ENCODE measurements at places on chromosomes 7 and 10. TPM values are rescaled to one million over a fixed set of nuclear protein-coding genes. Genes with fewer than 3 reads are reported as not detected.

DNA sequence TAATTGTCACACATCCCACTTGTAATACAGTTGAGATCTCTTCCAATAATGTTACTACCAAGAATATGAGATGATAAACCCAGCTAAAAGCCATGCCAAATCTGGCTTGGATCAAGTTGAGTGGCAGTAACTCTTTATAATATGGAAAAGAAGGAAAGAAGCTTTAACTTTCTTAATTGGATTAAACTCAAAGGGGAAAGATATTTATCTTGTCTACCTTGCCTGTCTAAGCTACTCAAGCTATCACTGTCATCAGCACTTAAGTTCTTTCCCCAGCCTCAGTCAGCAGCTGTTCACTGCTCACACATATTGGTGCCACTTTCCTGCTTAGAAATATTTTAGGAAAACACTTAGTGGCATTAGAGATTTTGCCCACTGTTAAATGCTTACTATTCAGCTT is 350.7 kb downstream of the IPMK start:
- no peaks in the 10 kb centered on the region for H3K36me3 ChIP-seq
- no peaks in the 10 kb centered on the region for H3K4me1 ChIP-seq
- H3K4me3 ChIP-seq: no peak overlapping the region
- H3K27me3 ChIP-seq: no peaks in the 10 kb centered on the region
- DNase-seq: no peak

DNA sequence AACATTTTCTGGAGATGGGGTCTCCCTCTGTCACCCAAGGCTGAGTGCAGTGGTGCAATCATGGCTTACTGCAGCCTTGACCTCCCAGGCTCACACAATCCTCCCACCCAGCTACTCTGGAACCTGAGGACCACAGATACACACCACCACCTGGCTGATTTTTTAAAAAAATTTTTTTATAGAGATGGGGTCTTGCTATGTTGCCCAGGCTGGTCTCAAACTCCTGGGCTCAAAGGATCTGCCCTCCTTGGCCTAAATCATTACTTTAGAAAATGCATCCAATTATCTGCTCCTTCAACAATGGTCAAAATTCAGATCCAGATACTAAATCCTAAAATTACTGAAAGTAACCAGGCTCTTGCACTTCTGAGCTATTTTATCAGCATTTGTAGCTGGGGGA is 55.2 kb downstream of the CTBP2 start:
- no peak for DNase-seq
- H3K4me3 ChIP-seq: no peak overlapping the region
- H3K4me1 ChIP-seq: peaks cover 36% of the 10 kb centered on the region
- peaks cover 20% of the 10 kb centered on the region for H3K36me3 ChIP-seq

The VIPR2 gene
- 13.4 TPM for total RNA-seq

DNA sequence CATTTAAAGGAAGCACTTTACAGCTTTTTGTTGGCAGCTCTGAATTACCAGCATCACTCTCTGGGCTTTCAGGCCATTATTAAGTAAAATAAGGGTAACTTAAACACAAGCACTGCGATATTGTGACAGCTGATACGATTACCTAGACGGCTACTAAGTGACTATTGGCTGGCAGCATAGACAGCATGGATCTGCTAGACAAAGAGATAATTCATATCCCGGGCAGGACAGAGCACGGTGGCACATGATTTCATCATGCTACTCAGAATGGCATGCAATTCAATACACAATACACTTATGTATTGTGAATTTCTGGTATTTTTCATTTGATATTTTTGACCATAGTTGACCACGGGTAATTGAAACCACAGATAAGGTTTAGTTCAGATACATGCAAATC is 522.0 kb upstream of the LRRN3 start:
- H3K27ac ChIP-seq: no peak overlapping the region
- no peaks in the 10 kb centered on the region for H3K36me3 ChIP-seq
- no peak overlapping the region for H3K4me3 ChIP-seq
- H3K27me3 ChIP-seq: no peaks in the 10 kb centered on the region
- no peaks in the 10 kb centered on the region for H3K4me1 ChIP-seq

DNA sequence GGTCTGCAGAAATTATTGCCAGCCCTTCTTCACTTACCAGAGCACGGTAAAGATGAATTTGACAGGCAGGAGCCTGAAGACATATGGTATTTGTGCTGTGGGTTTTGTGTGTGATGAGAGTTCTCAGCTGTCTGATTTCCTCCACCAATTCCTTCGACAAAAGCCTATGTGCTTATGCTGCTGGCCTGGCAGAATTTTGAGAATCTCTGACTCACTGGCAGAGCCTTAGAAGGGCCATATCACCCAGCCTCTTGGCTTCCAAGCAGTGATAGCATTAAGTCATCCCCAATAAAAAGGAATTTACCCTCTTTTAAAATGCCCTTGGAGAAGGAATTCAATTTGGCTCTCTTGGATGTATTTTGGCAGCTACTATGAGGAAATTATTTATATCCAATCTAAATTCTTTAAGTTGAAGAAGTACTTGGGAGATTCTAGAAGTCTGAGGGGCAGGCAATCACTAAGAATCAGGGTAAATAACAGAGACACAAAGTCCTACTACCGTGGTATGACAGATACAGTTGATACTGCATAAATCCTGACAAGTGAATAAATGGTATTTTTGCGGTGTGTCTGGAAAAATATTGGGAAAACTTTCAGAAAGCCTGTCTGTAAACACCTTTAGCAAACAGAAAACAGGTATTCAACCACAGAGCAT is 68.6 kb upstream of the EFCAB10 start:
- no peaks in the 10 kb centered on the region for H3K27me3 ChIP-seq
- no peak overlapping the region for H3K4me3 ChIP-seq
- DNase-seq: no peak
- peaks cover 50% of the 10 kb centered on the region for H3K4me1 ChIP-seq

DNA sequence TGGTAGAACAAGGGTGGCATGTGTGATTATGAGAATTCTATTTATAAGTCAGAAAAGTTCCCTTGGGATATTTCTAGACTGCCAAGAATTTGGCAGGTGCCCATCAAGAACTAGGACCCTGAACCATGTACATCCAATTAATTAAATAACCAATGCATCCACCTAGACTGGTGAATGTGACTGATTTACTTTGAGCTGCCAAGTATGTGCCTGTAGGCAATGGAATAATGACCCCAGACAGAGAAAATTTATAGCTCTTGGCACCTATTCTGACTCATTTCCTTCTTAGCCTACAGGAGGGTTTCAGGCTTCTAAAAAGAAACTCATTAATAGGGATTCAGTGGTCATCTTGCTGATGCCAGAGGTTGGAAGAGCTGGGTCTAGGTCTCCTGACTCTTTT is 54.9 kb downstream of the KCNH2 start:
- no peaks in the 10 kb centered on the region for H3K4me1 ChIP-seq
- no peak overlapping the region for H3K27ac ChIP-seq
- peaks cover 8% of the 10 kb centered on the region for H3K27me3 ChIP-seq
- H3K36me3 ChIP-seq: no peaks in the 10 kb centered on the region
- H3K4me3 ChIP-seq: no peak overlapping the region
- no peak for DNase-seq

DNA sequence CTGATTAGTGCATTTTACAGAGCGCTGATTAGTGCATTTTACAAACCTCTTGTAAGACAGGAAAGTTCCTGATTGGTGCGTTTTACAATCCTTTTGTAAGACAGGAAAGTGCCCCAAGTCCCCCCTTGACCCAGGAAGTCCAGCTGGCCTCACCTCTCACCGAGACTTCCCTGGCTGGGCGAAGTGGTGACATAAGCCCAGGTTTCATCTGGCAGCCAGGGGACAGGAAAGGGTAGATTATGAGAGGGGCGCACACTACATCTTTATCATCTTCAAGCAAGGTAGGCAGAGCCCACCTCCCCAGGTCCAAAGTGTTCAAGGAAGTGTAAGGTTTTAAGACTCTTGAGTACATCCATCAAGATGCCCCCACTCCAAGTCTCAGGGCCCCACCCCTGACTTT is 5.5 kb upstream of the GDF10 start:
- no peak overlapping the region for H3K27ac ChIP-seq
- peaks cover 4% of the 10 kb centered on the region for H3K4me1 ChIP-seq

DNA sequence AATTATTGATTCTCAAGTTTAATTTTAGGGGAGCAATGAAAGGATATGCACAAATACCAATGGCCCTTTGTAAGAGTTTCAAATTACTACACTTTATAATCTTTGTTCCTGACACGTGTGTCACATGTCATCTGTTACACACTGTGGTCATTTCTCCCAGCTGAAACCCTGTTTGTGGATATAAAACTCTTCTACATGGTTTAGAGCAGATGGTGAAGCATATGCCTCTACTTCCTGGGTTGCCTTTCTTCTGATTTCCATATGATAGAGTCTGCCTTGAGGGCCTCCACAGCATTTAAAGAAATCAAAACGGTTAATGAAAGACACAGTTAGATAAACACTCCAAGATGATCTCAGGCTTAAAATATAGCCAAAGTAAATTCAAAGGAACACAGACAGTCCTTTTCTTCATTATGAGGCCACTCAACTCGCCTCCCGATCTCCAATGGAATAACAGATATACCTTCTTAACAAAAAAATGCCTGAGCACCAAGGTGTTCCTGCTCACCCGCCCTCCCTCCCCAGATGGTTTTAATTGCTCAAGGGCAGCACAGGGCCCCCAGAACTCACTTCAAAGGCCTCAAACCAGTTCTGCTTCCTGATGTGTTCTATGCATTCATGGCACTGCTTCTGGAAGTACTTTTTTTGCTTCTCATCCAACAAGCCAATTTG is 75.0 kb downstream of the CPVL start:
- H3K27ac ChIP-seq: no peak overlapping the region
- H3K4me1 ChIP-seq: no peaks in the 10 kb centered on the region
- no peak overlapping the region for H3K4me3 ChIP-seq
- H3K36me3 ChIP-seq: no peaks in the 10 kb centered on the region

DNA sequence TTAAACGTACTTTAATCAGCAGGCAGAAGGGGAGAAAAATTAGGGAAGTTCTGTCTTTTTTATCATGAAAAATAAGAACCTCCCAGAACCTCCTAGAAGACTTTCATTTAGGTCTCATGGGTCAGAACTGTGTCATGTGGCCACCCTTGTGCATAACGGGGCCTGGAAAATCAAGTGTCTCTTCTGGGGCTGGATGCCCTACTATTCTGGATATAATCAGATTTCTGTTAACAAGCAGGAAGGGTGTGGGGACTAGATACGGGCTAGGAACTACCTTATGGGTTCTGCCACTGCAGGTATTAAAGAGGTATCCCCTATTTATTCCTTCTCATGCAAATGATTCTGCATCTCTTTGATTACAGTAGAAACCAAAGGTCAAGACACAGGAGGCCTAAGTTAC is 14.1 kb downstream of the LANCL2 start:
- no peaks in the 10 kb centered on the region for H3K27me3 ChIP-seq
- no peaks in the 10 kb centered on the region for H3K4me1 ChIP-seq
- no peak overlapping the region for H3K27ac ChIP-seq
- H3K36me3 ChIP-seq: no peaks in the 10 kb centered on the region
- H3K4me3 ChIP-seq: no peak overlapping the region
- DNase-seq: no peak

GRCh38 chr7:149662591-149663095 is 110.7 kb downstream of the ZNF467 start:
- peak; percentile 77 for DNase-seq
- no peaks in the 10 kb centered on the region for H3K27me3 ChIP-seq
- H3K4me3 ChIP-seq: no peak overlapping the region
- no peaks in the 10 kb centered on the region for H3K36me3 ChIP-seq
- H3K4me1 ChIP-seq: no peaks in the 10 kb centered on the region

- DNase-seq: no peak
- H3K27me3 ChIP-seq: peaks cover 16% of the 10 kb centered on the region
- H3K36me3 ChIP-seq: no peaks in the 10 kb centered on the region
- H3K4me1 ChIP-seq: no peaks in the 10 kb centered on the region
Measured at GRCh38 chr10:130335336-130335735, 199.1 kb downstream of the GLRX3 start.

- peak overlapping the region; percentile 77 for H3K27ac ChIP-seq
- no peak overlapping the region for H3K4me3 ChIP-seq
- H3K4me1 ChIP-seq: peaks cover 72% of the 10 kb centered on the region
- peak; percentile 79 for DNase-seq
Measured at GRCh38 chr10:79424221-79425073, 21.0 kb downstream of the ZCCHC24 start.

- no peak overlapping the region for H3K4me3 ChIP-seq
- no peak overlapping the region for H3K27ac ChIP-seq
- no peaks in the 10 kb centered on the region for H3K36me3 ChIP-seq
- peaks cover 8% of the 10 kb centered on the region for H3K4me1 ChIP-seq
Measured at GRCh38 chr10:124356701-124357560, 61.8 kb downstream of the OAT start.

The LRIT2 gene
- not detected for total RNA-seq

DNA sequence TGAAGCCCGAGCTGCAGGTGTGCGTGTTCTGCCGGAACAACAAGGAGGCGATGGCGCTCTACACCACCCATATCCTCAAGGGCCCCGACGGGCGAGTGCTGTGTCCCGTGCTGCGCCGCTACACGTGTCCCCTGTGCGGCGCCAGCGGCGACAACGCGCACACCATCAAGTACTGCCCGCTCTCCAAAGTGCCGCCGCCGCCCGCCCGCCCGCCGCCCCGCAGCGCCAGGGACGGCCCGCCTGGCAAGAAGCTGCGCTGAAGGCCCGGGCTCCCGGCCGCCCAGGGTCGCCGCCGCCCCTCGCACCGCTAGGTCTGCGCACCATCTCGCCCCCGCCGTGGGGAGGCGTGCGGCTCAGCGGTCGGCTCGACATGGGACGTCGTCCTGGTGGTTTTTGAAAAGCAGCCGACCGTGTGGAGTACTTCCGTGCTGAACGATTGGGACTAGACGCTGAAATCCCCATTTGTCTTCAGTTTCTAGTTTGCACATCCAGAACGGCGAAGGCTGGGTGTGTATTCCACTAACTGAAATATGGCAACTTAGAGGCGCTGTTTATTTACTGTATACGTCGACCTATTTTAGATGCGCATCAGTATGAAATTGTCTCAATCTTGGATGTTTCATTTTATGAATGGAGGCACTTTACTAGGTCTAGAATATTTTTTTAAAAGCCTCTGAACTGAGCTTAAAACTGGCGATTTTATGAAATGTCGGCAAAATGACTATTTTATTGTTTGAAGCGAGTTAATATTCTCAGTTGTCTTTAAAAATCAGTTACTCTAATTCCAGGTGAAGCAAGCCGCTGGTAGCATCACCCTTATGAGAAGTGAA is 1.1 kb downstream of the NANOS1 start:
- peaks cover 26% of the 10 kb centered on the region for H3K4me1 ChIP-seq
- peaks cover 9% of the 10 kb centered on the region for H3K36me3 ChIP-seq
- no peak overlapping the region for H3K27ac ChIP-seq
- no peaks in the 10 kb centered on the region for H3K27me3 ChIP-seq
- H3K4me3 ChIP-seq: peak overlapping the region; percentile 82
- peak; percentile 53 for DNase-seq

DNA sequence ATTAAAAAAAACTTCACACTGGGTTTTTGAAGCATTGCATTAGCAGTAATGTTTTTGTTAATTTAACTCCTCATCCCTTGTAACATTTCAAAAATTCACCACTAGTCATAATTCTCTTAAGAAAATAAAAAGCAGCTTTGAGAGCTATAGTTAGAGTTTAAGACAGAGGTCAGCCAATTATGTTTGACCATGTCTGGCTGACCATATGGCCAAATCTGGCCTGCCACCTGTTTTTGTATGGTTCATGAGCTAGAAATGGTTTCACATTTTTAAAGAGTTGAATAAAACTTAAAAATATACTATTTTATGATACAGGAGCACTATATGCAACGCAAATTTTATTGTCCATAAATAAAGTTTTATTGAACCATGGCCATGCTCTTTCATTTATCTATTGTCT is 73.0 kb upstream of the LRRTM3 start:
- no peak overlapping the region for H3K4me3 ChIP-seq
- DNase-seq: no peak
- no peaks in the 10 kb centered on the region for H3K27me3 ChIP-seq
- no peak overlapping the region for H3K27ac ChIP-seq
- no peaks in the 10 kb centered on the region for H3K36me3 ChIP-seq
- no peaks in the 10 kb centered on the region for H3K4me1 ChIP-seq

Data from stomach (tissue), 19 donors.